GM13976 (cell line): ENCODE measurements at places on chromosomes 12 and 14.

DNA sequence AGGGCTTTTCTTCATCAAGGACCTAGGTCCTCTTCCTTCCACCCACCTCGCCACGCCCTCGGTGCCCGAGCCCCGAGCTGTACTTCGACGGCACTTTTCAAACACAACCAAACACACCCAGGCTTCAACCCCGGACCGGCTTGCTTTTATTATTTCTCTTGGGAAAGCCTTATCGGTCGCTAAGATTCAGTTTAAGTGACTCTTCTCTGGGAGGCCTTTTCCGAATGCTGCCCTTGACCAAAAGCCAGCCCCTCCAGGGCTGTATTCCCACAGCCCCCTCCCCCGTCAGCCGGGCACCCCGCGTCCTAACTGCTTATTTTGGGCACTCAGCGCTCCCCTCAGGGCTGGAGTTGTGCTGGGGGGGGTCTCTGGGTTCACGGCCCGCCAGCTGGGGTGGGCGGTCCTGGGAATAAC, 644 bp upstream of the PPP4R4 start:
- DNase-seq = no peak

GRCh38 chr12:70379846-70380245, 13.8 kb downstream of the KCNMB4 start:
- no peak for DNase-seq

DNA sequence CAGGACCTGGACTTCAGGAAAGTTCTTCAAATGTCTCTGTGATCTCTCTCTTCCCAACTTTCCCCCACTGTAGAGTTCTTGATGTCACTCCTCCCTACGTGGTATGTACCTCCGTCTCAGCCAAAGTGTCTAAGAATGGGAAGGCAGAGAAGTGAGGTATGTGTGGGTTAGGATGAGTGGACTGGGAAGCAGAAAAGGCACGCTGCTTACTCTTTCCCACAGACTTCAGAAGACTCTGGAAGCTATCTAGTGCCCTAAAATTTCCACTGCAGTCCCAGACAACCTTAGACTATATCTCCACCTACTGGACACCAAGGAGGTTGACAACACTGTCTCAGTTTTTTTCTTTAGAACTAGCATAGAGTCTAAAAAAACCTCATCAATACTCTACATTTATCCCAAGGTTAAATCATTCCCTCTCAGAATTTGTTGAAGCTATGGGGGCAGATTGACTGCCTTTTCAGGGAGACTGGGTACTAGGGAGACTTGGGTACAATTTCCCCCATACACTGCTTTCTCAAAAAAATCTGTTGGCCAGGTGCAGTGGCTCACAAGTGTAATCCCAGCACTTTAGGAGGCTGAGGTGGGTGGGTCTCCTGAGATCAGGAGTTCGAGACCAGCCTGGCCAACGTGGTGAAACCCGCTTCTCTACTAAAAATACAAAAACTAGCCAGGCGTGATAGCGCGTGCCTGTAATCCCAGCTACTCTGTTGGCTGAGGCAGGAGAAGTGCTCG, 20.6 kb upstream of the ITGA5 start:
- DNase-seq = peak; percentile 72

DNA sequence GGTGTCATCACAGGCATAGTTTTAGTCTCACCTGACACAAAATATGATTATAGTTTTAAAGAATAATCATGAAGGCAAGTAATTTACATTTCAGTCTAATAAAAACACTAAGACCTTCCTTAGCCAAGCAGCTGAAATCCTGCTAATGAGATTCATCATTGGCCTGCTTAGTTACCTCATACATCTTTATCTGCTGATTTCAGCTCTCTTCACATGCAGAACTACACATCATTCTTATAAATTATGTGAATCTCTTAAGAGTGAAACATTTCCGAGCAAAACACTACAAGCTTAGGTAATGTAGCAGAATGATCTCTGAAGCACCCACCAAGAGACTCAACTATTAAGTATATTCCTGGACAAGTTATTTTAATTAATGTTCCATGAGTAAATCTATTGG, 198.1 kb downstream of the DPY19L2 start:
- DNase-seq = no peak

- DNase-seq = peak; percentile 52
These were observed 32.1 kb downstream of the DMAC2L start for GRCh38 chr14:50344116-50344775.
